Stimulated activated CD4-positive, alpha-beta T cell treated with anti-CD3 and anti-CD28 coated beads, Interleukin-1b, Interleukin-23, amount 100 ng/mL, for 1 hour (primary cell): ENCODE measurements at places on chromosomes 1 and 21.
A peak's percentile ranks its signal among the peaks of the same experiment; 100 is the strongest.

DNA sequence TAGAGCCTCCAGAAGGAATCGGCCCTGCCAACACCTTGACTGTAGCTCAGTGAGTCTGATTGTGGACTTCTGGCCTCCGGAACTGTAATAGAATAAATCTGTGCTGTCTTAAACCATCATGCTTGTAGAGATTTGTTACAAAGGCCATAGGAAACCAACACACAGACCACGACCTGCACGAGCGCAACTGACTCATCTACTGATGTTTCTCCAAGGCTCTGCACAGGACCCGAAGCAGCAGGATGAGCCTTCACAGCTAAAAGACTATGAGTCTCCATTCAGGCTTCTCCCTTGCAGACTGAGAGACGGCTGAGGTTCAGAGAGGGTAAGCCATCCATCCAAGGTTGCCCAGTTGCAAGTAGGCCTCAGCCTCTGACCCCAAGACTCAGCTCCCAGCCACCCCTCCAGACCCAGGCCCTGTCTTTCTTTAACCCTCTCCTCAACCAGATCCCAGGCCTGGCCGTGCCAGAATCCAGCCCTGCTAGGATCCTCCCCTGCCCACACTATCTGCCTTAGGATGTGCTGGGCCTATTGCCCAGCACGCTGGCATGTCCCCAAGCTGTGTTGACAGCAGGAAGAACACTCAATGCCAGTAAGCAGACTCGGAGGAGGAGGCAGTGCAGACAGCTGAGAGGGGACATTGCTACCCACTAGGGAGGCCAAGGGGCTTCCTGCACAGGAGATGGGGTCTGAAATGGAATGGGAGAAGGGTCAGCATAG, 109.0 kb downstream of the HMGB4 start:
- DNase-seq = no peak

- no peak for DNase-seq
Observed at GRCh38 chr1:38827318-38827717, 32.3 kb downstream of the RRAGC start.

- DNase-seq = no peak
Observed at GRCh38 chr1:147924813-147925212, 3.4 kb upstream of the GPR89B start.

GRCh38 chr1:71312545-71312944, 231.7 kb upstream of the ZRANB2 start:
- DNase-seq = no peak

GRCh38 chr1:90840352-90840751, 123.2 kb upstream of the BARHL2 start:
- no peak for DNase-seq

- no peak for DNase-seq
Observed at GRCh38 chr1:90044346-90044745, 49.4 kb downstream of the ZNF326 start.

- no peak for DNase-seq
Observed at GRCh38 chr1:93979718-93980319, 70.6 kb upstream of the GCLM start.

GRCh38 chr1:97849345-97850340, 71.2 kb downstream of the DPYD start:
- DNase-seq = no peak

GRCh38 chr1:8355439-8356255, 37.7 kb downstream of the SLC45A1 start:
- no peak for DNase-seq

- no peak for DNase-seq
Observed at GRCh38 chr1:9843576-9843945, 19.8 kb upstream of the CLSTN1 start.

DNA sequence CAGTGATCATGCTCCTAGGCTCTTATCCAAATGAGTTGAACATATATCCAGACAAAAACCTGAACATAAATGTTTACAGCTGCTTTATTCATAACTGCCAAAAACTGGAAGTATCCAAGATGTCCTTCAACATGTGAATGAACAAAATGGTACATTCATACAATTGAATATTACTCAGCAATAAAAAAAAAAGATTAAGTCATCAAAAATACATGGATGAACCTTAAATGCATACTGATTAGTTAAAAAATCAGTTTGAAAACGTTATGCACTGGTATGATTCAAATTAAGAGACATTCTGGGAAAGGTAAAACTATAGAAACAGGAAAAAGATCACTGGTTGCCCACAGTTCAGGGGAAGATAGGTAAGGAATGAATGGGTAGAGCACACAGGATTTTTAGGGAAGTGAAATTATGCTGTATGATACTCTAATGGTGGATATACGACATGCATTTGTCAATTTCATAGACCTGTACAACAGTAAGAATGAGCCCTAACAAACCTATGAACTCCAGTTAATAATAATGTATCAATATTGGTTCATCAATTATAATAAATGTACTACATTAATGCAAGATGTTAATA, 3.1 kb downstream of the LRRC40 start:
- DNase-seq = no peak

DNA sequence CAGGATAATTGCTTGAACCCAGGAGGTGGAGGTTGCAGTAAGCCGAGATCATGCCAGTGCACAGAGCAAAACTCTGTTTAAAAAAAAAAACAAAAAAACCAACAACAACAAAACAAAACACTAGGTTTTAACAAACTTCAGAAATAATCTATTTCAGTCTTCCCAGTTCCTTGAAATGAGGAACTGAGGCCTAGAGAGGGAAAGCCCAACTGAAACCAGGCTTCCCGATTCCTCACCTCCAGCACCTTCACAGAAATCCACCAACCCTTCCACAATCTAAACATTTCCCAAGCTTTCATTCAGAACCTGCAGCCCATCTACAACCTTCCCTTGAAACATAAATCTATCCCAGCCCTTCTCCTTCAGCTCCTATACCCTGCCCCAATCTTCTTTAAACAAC, 612 bp upstream of the CD52 start:
- no peak for DNase-seq

DNA sequence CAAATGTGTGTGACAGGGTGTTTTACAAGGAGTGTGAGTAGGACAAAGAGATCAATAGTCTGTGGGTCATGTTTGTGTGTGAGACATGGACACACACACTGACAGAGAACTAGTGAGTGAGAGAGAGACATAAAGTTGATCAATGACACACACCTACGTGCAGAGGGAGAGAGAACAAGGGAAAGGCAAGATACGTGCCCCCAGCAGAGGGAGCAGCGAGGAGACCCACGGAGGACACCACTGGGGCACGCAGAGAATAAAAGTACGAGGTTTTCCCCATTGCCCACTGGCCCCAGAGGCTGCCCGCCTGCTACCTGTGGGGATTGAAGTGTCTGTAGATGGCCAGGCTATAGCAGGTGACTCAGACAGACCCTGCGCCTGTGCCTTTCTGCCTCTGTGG, 130.2 kb upstream of the CSF3R start:
- DNase-seq = no peak

GRCh38 chr1:9427388-9427787, 111.9 kb upstream of the SLC25A33 start:
- DNase-seq = no peak

DNA sequence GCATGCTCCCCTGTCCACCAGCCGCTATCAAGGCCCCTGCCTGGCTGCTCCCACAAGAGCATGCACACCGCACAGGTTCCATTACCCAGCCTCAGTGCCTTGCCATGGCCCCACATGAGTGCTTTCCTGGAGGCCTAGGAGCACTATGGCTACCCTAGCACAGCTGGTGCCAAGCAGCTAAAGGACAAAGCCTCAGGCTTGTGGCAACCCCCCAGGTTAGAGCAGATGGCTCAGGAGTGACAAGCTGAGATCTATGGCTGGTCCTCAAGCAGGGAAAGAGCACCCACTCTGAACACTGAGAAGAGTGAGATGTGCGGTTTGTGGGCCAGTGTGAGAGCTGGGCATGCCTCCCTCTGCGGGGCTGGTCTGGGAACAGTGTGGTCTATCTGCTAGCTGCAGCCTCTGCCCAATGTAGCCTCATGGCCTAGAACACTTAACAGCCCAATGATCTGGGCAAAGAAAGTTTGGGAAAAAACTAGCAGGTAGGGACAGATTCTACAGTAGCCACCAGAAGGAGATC, 129.8 kb downstream of the VAV3 start:
- DNase-seq = no peak

DNA sequence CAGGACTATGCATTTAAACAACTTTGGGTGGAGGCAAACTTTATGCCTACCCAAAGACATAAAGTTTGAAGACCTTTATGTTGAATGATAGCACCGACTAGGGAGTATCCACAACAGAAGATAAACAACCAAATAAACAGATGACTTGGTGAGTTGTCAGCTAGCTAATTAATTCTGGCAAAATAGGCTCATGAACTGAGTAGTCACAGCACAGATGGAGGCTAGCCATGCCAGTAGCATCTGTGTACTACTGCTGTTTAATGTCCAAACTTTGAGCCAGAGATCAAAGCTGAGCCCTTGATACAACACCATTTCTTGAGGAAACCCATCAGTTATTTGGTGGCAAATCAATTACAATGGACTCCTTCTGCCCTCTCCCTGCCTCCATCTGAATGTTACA, 40.3 kb upstream of the CCDC190 start:
- DNase-seq = no peak

- no peak for DNase-seq
Observed at GRCh38 chr1:24321126-24321525, 2.0 kb downstream of the GRHL3 start.

DNA sequence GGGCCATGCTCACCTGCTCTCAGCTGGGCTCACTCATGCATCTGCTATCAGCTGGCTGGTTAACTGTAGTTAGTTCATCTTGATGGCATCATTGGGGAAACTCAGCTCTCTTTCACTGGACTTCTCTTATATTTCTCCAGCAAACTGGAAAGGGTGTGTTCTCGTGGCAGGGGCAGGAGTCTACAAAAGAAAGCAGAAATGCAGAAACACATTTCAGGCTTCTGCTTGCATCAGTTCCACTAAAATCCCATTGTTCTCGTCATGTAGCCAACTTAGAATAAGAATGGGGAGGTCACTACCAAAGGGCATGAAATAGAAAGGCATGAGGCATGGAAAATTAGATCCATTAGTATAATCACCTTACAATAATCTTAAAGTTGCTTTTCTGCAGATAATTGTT, 207.3 kb downstream of the NRIP1 start:
- DNase-seq = no peak

DNA sequence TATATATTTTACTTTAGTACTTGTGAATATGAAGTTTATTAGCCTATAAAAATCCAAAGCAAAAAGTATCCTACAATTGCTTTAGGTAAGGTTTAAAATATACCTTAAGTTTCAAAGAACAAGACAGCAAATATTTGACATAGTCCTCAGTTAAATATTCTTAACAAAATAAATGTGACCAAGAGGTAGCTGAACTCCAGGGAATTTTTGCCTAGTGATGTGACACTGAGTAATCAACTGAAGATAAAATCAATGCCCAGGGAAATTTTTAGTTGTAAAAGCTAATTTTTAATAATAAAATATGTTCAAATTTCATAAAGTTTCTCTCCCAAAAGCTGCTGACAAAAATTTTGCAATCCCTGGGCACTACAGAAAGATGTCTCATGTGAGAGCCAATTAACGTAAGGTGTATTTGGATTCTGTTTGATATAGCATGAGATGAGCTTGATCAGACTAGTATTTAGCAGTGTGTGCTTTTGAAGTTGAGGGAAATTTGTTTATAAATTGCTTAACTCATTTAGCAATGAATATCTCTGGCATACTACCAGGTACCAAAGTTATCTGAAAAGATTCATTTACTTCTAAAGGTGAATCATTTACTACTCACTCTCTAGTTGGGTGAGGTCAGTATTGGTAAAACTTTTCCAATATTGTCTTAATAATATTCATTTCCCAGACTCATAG, 80.2 kb upstream of the PALMD start:
- no peak for DNase-seq

DNA sequence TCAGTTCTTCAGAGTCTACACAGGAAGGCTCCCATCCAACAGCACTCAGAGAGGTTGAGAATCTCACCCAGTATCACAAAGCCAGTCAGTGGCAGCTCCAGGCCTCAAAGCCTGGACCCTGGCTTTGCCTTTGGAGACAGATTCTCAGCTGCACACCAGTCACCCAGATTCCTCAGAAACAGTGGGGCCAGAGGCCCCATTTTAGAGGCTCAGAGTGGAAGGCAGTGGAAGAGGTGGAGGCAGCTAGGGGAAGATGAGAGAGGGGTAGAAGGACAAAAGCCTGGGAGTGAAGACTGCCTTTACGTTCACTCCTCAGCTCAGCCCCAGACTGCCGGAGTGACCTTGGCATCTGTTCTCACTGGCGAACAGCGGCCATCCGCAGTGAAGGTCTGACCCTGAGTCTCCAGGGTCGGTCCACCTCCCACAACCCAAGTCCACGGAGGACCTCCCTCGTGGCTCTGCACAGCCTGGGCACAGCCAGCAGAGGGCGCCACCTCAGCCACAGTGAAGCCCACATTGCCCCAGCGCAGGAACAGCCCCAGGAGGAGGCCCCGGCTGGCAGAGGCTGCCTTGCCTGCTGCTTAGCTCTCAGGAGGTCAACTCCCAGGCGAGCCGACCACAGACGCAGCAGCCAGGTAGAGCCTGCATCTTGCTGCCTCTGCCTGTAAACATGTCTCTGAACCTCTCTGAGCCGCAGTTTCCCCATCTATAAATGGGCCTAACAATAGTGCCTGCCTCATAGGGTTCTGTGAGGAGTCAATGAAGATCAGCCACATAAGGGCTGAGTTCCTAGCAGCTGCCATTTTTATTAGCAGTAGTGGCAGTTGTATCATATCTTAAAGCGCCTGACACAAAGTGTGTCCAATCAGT, 5.9 kb upstream of the FNDC5 start:
- DNase-seq = no peak

- no peak for DNase-seq
Observed at GRCh38 chr1:193242000-193242399, 55.6 kb upstream of the B3GALT2 start.

DNA sequence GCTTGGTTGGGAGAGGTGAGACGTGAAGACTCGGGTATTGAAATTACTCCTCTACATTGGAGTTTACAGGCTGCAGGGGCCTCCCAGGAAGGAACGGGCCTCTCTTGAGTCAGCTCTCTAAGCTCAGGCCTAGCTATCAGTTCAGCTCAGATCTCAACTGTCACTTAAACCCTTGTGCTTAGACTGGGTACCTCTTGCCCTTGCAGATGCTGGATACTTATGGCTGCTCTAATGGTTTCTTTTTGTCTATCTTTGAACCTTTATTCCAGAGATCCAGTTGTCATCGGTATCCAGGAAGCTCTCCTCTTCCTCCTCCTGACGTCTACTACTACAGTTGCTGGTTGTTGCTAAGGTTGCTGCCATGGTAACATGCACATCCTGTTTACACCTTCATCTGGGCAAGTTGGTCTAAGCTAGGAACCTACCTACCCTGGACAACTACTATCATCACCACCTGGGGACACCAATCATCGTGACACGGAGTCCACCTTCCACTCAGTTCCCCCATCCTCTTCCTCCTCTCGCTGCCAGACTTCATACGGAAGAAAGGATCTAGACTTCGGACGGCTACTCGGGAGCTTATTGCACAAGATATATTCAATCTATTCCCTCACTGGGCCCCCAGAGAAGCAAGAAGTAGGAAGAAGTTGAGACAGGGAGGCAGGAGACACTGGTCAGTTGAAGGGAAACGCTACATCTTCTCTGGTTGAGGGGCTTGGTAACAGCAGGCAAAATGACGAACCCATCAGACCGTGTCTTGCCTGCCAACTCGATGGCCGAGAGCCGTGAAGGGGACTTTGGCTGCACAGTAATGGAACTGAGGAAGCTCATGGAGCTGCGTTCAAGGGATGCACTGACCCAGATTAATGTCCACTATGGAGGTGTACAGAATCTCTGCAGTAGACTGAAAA, 56.1 kb downstream of the ATP2B4 start:
- DNase-seq = peak; percentile 19
